ENCODE measurements at places on chromosomes 5 and 9.
A peak's percentile ranks its signal among the peaks of the same experiment; 100 is the strongest.

- no peak for DNase-seq
These were observed 53.5 kb upstream of the IL7R start for GRCh38 chr5:35803191-35803651.

- DNase-seq = no peak
These were observed 173.8 kb upstream of the RAD23B start for GRCh38 chr9:107109324-107109723.

DNA sequence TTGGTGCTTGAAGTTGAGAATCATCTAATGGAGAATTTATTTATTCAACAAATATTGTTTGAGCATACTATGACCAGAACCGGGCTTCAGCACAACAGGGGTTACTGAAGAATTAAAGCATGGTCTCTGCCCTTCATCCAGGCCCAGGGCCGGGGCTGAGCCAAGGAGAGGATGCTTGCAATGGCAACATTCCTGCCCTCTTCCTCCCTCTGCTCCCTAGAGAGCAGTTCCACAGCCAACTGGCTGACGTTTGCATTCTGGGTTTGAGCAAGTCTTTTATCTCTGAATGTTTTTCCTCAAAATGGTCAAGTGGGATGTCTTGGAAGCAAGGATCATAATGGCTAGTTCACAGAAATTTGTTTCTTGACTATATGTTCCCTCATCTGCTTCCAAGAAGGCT, 80.7 kb downstream of the GLDC start:
- DNase-seq = no peak

GRCh38 chr5:98763001-98763630, 10.3 kb upstream of the RGMB start:
- DNase-seq = no peak

GRCh38 chr9:27276193-27277030, 20.5 kb downstream of the EQTN start:
- DNase-seq = peak; percentile 5

DNA sequence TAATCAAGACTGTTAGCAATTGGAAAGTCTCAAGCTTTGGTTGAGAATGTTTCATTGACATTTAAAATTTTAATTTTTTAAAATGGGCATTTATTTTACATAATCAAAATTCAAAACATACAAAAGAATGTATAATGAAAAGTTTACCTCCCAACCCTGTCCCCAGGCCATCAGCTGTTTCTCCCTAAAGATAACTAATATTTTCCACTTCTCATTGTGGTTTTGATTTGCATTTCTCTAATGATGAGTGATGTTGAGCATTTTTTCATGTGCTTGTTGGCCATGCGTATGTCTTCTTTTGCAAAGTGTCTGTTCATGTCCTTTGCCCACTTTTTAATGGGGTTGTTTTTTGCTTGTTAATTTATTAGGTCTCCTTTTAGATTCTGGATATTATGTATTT, 11.4 kb upstream of the MACIR start:
- no peak for DNase-seq

DNA sequence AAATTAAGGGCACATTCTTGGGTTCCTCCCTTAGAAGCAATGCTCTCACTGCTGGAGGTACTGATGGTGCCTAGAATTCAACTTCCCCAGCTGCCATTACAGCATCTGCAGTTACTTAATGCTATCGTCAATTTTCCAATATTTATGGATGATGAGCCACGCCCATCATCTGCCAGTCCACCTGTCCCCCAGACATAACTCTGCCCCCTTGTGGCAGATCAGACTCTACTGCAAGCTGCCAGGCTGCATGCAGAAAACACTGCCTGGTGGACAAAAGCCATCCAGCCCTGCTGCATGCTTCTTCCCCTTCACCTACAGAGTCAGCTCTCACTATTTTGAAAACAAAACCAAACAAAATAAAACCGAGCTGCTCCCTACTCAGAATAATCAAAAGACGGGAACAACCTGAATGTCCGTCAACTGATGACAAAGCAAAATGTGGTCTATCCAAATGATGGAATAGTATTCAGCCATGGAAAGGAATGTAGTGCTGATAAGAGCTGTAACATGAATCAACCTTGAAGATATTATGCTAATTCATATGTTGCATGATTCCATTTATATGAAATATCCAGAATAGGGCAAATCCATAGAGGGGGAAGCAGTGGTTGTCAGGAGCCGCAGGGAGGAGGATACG, 66.4 kb downstream of the RETREG1 start:
- peak; percentile 31 for DNase-seq

- DNase-seq = no peak
These were observed 34.8 kb downstream of the HTR4 start for GRCh38 chr5:148619484-148619883.

GRCh38 chr5:158398360-158399201, 539.6 kb upstream of the CLINT1 start:
- DNase-seq = no peak

DNA sequence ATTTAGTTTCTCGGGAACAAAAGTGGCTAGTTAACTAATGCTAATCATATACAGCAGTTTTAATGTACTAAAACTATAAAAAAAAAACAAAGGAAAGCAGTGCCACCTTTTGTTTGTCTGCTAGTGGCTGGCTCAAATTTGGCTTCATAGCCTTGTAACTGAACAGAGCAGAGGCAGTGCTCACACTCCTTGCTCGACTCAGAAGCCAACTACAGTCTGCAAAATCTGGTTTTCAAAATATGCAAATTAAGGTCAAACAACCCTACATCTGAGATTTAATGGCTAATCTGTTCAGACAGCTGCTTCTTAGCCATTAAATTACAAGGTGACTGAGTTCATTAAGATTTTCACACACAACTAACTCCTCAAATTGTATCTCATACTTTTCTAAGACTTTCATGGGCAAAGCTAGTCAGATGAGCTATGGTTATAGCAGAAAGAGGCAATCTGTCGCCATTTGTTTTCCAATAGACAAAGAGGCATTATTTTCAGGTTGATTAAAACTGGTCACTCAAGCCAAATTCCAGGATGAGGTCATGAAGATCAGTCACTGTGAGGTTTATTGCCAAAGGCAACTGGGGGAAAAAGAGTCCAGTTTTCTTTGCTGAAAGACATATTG, 56.8 kb upstream of the EPB41L4A start:
- no peak for DNase-seq

DNA sequence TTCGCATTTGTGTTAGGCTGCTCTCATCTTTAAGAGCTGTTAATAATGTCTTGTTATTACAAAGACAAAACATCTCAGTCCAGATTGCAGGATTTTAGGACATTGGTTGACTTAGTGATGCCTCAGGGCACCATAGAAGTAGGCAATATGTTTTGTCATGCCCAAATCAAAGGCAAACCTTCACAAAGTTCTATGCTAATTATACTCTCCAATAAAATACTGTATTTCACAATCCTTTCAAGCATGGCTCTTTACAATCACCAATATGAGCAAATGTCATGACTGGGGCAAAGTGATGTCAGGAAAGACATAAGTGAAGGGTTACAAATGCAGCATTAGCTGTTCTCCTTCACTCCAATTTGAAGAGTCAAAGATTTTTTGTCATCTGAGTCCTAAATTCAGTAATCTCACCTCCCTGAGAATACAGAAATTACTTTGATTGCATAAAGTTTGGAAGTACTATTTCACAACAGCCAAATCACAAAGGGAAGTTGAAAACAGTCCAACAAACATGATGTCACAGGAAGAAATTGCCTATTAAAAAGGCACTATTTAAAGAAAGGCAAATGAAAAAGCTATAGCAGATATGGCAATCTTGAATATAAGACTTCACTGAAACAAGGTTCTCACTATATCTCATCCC, 303.2 kb downstream of the PRR16 start:
- no peak for DNase-seq

GRCh38 chr5:172223901-172224873, 30.2 kb downstream of the EFCAB9 start:
- DNase-seq = peak; percentile 17

DNA sequence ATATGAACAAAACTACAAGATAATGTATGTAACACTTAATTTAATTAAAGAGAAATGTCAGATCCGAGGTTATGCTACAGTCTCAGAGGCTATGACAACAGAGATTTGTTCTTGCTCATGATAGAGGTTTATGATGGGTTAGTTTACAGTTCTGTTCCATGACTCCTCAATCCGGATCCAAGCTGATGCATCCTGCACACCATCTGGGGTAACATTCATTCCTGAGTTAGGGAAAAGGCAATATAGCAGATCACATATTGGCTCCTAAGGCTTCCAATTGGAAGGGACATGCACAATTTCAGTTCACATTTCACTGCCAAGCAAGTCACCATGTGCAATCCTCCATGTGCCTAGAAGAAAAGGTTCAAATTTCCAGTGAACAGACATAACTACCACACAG, 40.4 kb downstream of the ABLIM3 start:
- no peak for DNase-seq

GRCh38 chr9:131656356-131657036, 83.4 kb downstream of the RAPGEF1 start:
- DNase-seq = no peak

DNA sequence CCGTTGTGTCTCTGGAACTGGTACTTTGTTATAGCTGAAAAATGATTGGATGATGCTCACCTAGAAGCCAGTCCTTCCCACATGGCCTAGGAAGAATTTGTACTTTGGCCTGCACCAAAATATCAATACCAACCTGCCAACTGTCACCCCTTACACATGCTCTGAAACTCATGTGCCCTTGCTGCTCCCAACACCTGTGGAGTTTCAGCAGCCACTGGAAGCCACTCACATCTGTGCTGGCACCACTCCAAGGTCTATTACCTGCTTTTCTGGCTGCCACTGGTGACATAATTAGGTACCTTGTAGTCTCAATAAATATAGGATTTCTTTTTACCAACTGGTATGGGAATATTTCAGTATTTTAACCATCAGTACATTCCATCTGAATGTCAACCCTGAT, 363.6 kb downstream of the SH3GL2 start:
- no peak for DNase-seq

DNA sequence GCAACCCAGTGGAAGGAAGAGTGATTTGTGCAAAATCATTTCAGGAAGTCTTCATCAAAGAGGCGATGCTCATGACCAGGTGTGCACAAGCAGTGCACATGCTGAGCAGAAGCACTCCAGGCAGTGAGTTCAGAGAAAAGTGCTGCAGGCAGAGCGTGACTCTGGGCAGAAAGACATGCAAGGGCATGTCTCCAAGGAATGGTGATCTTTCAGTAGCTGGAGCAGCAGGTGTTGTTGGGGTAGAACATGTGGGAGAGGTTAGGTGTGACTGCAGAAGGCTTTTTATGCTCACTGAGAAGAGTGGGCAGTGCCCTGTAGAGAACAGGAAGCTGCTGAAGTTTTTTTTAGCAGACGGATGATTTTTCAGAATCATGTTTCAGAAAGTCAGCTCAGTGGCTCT, 545.4 kb upstream of the TLE4 start:
- no peak for DNase-seq

DNA sequence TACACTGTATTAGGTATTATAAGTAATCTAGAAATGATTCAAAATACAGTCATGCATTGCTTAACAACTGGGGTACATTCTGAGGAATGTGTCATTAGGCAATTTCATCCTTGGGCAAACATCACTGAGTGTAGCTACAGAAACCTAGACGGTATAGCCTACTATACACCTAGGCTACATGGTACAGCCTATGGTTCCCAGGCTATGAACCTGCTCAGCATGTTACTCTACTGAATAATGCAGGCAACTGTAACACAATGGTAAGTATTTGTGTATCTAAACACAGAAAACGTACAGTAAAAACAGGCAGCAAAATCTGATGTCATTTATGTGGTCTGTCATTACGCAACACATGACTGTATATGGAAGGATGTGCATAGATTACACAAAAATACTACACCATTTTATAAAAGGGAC, 96.8 kb downstream of the RAPGEF6 start:
- no peak for DNase-seq

DNA sequence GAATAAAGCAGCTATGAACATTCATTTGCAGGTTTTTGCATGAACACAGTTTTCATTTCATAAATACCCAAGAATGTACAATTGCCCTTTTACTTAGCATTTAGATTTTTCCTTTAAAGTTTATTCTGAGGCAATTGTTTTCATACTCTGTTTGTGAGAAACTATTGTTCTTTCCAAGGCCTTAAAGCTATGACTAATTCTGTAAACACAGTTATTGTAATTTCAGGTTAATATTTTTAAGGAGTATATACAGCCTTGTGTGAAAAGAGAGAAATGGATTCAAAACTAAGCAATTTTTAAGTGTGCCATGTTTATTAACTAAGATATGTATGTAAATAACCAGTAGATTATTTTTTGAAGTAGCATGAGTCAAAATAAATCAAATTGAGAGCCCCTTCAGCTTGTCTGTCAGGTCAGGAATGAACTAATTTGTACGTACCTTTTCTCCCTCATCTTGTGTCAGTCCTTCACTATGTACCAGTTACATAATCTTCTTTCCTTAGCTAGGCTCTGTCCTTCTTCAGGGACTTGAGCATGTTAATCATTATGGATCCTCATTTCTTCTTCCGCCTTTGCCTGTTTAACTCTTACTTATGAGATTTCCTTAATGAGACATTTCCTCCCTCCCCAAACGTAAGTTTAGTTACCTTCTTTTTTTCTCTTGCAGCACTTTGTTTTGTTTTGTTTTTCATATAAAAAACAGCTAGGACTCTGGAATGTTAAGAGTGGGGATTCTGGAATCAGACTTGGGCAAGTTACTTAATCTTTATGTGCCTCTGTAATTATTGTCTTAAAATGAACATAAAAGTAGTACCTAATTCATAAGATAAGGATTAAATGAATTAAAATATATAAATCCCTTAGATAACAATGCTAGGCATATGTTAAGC, 63.6 kb downstream of the NIPBL start:
- DNase-seq = no peak

DNA sequence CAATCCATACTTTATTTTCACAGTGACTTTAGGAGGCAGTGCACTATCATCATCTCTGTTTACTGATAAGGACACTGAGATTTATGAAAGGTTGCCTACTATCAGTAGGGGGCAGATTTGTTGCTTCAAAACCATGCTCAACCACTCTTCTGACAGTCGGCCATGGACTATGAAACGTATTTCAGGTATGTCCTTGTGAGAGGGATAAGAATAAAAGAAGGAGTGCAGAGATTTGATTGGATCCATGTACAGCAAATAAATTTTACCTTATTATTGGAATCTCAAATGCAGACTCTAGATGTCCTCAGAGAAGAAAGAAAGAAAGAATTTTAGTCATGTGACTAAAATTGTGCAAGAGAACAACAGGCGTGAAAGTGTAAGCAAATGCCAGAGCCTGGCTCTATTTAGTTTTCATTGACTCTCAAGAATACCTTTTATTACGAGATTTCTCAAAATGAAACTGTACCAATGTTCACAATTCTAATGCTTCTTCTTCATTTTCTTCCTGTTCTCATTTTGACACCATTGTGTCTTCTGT, 296.6 kb upstream of the RASA1 start:
- DNase-seq = no peak

GRCh38 chr5:171205375-171205774, 103.7 kb upstream of the TLX3 start:
- no peak for DNase-seq

GRCh38 chr9:130549093-130549735, 30.2 kb upstream of the FUBP3 start:
- no peak for DNase-seq

DNA sequence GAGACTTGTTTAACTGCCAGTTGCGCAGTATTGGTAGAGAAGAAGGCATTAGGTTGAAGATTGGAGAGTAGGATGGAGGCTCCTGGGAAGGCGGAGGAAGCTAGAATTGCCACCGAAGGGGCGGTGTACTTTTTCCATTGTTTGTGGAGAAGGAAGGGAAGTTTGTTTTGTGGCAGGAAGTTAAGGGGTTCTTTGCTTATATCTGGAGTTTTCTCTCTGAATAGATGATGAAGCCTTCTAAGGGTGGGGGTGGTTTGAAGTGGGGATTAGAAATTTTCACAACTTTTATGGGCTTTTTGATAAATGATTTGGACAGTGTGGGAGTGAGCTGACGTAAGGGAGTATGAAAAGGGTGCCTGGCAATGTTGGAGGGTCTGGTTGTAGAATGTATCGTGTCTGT, 59.3 kb downstream of the SNX30 start:
- no peak for DNase-seq
